NCI-H460 (cell line): ENCODE measurements at places on chromosomes 5 and 9.

- DNase-seq: no peak
Measured at GRCh38 chr9:90995516-90995915, 193.9 kb downstream of the SYK start.

DNA sequence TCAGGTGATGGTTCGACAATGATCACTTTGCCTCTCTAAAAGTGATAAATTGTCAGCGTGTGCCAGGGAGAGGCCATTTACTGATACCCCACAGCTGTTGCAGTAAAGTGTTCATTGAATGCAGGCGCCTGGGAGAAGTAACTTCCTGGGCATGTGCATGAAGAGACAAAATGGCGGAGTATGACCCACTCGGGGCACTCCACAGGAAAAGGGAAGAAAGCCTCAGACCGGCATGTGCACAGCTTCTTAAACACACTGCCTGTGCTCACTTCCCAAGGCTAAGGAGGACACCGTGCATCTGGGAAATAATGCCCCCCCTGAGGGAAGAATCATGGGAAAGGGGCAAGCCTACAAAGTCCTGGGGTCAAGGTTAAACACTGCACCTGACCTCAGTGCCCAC is 329.5 kb downstream of the ICE1 start:
- no peak for DNase-seq

DNA sequence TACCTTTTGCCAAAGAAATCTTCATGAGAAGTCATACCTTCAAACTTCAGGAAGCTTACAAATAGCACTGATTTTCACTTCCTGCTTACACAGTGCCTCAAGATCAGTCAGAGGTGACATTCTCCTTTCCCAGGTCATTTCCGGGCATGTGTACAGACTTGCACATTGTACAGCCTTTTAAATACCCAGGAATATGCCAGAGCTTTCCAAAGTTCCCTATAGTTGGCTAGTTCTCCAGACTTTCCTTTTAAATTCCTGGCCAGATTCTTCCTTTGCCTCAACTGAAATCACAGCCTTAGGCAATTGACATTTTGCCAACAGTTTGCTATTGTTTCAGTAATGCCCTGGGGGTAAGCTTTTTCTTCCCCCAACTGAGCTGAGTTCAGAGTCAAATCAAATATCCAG is 47.2 kb downstream of the RFX3 start:
- no peak for DNase-seq

GRCh38 chr5:90233476-90233875 is 176.1 kb downstream of the CETN3 start:
- DNase-seq: no peak

DNA sequence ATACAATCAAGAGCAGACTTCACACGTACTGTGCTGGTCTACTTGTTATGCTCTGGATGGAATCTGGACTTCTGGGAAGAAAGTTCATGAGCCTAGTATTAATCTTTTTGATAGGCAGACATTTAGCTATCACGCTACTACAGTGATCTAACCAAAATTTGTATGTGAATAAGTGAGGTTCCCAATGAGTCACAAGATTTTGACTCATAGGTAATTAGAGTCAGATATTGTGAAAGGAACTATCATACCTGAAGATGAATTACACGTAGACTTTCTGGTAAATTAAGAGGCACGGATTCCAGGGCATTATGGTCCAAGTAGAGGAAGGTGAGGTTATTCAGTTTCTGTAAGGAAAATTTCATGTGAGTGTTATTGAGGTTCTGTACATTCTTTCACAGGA is 18.4 kb downstream of the OGN start:
- no peak for DNase-seq
